Stimulated activated CD4-positive, alpha-beta T cell treated with anti-CD3 and anti-CD28 coated beads, Interleukin-12 subunit alpha, Interleukin-12 subunit beta, amount 100 ng/mL, for 24 hours (primary cell): ENCODE measurements at places on chromosomes 4 and X.

- no peak for DNase-seq
Measured at GRCh38 chrX:115592997-115593734, 32.2 kb downstream of the PLS3 start.

GRCh38 chrX:17298564-17298963, 76.4 kb upstream of the NHS start:
- no peak for DNase-seq

DNA sequence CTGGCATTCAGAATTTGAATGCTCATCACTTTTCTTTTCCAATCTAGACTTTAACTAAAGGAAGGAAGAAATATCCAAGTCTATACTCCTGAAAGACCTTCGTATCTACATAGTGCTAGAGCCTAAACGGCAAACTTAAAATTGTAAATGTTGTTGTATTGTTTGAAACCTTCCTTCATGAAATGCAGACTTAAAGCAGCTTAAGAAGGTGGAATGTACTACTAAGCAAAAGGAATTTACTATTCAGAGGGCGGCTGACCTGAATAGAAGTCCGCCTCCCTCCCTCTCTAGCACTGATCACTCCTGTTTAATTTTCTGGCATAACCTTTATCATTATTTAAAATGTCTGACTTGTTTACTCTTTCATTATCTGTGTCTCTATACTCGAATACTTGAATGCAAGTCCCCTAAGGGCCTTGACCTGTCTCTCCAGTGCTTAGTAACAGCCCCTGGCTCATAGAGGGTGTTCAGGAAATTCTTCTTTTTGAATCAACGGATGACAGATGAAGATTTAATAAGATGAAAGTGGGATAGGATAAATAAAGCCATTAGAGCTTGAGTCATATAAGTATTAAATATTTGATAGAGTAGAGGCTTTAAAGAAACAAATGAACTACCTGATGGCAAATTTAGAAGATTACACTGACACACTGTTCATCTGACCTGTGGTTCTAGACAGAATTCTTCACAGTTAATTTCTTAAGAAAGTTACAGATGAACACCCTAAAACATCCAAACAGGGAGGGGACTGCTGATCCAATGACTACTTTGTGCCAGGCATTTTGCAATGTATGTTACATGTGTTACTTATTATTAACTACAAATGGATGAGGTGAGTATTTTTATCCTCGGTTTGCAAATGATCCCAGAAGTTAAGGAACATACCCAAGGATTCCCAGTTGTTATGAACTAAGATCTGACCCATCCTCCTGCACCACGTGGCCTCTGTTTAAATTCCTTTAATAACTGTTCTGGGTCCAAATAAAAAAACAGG, 20.2 kb upstream of the RBPJ start:
- DNase-seq, result no peak

- no peak for DNase-seq
Measured at GRCh38 chr4:176261481-176261880, 7.5 kb downstream of the ASB5 start.

DNA sequence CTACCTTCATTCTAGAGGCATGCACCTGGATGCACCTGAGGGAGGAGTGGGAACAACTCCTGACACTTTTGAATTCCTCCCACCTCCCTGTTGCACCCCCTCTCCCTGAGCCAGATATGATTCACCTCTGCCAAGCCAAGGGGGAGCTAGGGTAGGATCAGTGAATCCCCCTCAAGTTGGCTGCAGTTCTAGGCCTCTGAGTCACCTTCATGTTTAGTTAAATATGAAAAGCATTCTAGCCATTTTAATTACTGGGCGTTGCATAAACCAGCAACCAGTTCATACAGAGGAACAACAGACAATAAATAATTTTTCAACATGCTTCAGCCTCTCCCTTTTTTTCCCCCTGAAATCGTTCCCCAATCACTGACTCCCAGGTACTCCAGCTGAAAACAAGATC, 1440.2 kb downstream of the ADGRL3 start:
- DNase-seq, result no peak
